HFFc6 (cell line): ENCODE measurements at places on chromosomes 1 and 21. TPM values are rescaled to one million over a fixed set of nuclear protein-coding genes. Genes with fewer than 3 reads are reported as not detected.

GJA9 gene
- not detected in 3 replicates for total RNA-seq

OR2L5 gene
- not detected in 3 replicates for total RNA-seq

DNA sequence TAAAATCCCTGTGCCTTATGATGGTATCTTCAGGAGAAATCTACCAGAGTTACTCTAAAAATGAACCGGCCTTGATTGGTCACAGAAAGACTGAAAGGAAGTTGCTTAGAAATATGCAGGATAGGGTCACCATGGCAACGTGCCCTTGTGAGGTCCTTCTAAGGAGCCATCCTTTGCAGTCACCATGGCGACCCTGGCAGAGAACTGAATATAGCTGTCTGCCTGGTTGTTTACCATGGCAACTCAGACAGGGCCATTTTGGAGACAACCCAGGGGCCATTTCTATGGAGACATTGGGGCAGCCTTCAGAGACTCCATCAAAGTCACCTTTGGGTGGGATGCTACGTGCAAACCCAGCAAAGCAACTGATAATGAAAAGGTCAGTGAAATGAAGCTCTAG is 43.0 kb downstream of the SNX7 start:
- no peaks in the 10 kb centered on the region for H3K27me3 ChIP-seq
- H3K4me1 ChIP-seq = peaks cover 48% of the 10 kb centered on the region
- no peak overlapping the region for H3K4me3 ChIP-seq
- peaks cover 5% of the 10 kb centered on the region; the same call in 1 of the 2 replicates for H3K36me3 ChIP-seq
- H3K27ac ChIP-seq = no peak overlapping the region

- H3K36me3 ChIP-seq = peaks cover 9% of the 10 kb centered on the region; the same call in 1 of the 2 replicates
- DNase-seq = no peak
- no peak overlapping the region for H3K4me3 ChIP-seq
- no peaks in the 10 kb centered on the region for H3K4me1 ChIP-seq
- peaks cover 6% of the 10 kb centered on the region; the same call in 1 of the 2 replicates for H3K27me3 ChIP-seq
Measured at GRCh38 chr1:113153116-113153803, 80.3 kb downstream of the LRIG2 start.

DNA sequence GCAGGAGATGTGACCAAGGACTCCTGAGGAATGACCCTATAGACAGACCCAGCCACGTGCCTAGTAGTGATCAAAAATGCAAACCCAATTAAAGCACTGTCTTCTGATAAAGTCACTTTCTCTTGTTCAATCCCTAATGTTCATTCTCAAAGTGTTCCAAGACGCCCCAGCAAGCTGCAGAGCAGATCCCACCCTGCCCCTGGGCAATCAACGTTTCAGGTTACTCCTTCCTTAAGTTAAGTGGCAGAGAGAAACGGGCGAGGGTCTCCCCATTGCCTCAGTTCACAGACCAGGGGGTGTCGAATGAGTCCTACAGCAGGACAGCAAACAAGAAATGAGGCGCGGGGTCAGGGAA is 699 bp upstream of the RGS2 start:
- peak overlapping the region; percentile 99 for H3K4me3 ChIP-seq
- H3K27ac ChIP-seq = peak overlapping the region; percentile 88
- DNase-seq = no peak
- H3K27me3 ChIP-seq = peaks cover 6% of the 10 kb centered on the region

- peaks cover 14% of the 10 kb centered on the region for H3K4me1 ChIP-seq
- H3K4me3 ChIP-seq = no peak overlapping the region
- DNase-seq = no peak
- peaks cover 35% of the 10 kb centered on the region for H3K36me3 ChIP-seq
Measured at GRCh38 chr1:11062965-11063401, 3.2 kb upstream of the SRM start.

DNA sequence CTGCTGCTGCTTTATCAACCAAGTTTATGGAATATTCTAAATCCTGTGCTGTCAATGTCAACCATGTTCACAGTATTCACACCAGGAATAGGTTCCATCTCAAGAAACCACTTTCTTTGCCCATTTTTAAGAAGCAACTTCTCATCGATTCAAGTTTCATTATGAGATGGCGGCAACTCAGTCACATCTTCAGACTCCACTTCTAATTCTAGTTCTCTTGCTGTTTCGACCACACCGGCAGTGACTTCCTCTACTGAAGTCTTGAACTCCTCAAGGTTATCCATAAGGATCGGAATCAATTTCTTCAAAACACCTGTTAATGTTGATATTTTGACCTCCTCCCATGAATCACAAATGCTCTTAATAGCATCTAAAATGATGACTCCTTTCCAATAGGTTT is 39.7 kb upstream of the IFNLR1 start:
- H3K27ac ChIP-seq = no peak overlapping the region
- H3K36me3 ChIP-seq = no peaks in the 10 kb centered on the region
- H3K27me3 ChIP-seq = peaks cover 47% of the 10 kb centered on the region
- no peaks in the 10 kb centered on the region for H3K4me1 ChIP-seq
- no peak for DNase-seq

DNA sequence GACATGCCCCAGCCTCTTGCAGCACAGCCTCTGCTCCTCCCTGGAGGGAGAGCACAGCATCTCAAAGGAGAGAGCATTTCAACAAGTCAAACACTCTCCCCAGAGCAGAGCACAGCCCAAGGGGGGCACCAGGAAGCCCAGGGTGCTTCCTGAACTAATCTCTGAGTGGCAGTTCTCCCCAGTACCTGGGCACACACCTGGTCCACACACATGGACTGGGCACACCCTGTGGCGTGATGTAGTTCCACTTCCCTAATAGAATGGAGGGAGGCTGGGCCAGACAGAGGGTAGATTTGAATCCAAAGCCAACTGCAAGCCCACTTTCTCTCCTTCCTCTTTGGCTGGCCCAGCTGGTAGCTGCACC is 55.5 kb downstream of the CD46 start:
- H3K27ac ChIP-seq = peak overlapping the region; percentile 99
- DNase-seq = no peak
- H3K36me3 ChIP-seq = peaks cover 58% of the 10 kb centered on the region
- H3K4me1 ChIP-seq = peaks cover 58% of the 10 kb centered on the region
- no peak overlapping the region for H3K4me3 ChIP-seq

DNA sequence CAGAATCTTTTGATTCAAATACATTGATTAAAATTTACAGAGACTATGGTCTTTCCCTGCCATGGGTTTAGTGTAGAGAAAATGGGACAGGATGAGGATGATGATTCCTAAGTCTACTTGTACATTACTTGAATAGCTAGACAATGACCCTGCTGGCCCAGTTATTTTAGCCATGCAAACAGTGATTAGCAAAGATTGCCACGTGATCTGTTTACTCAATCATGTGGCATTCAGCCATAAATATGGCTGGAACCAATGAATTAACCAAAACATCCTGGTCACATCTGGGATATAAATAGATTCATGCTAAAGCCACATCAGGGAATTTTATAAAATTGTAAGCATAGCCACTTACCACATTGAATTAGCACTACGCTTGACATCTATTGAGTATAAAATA is 167.3 kb downstream of the PBX1 start:
- peak; percentile 95 for DNase-seq
- peaks cover 2% of the 10 kb centered on the region; the same call in 1 of the 2 replicates for H3K27me3 ChIP-seq
- H3K4me3 ChIP-seq = peak overlapping the region; percentile 67
- peak overlapping the region; percentile 72 for H3K27ac ChIP-seq

DNA sequence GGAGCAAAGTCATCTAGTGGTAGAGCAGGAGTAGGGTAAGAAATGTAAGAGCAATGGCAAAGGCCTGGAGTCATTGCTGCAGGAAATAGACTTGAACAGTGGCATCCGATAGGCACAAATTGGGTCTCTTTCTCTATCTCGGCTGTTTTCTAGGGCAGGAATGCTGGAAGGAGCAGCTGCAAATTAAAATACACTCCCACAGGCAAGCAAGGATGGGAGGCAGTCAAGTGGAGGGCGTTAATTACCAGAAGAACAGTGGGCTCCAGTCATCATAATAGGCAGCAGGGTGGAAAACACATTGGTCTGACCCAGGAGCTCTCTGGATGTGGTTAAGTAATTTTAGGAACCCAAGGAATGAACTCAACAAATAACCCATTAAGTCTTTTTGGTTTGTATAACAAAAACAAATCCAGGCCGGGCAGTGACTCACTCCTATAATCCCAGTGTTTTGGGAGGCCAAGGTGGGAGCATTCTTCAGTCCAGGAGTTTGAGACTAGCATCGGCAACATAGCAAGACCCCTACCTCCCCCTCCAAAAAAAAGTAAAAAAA is 7.8 kb upstream of the TDRD5 start:
- no peak overlapping the region for H3K27ac ChIP-seq
- no peak overlapping the region for H3K4me3 ChIP-seq
- H3K4me1 ChIP-seq = no peaks in the 10 kb centered on the region
- no peaks in the 10 kb centered on the region for H3K36me3 ChIP-seq

GRCh38 chr1:92194511-92194910 is 23.2 kb upstream of the C1orf146 start:
- no peak overlapping the region for H3K4me3 ChIP-seq
- peaks cover 5% of the 10 kb centered on the region for H3K27me3 ChIP-seq
- H3K4me1 ChIP-seq = no peaks in the 10 kb centered on the region
- DNase-seq = no peak
- no peaks in the 10 kb centered on the region for H3K36me3 ChIP-seq
- H3K27ac ChIP-seq = no peak overlapping the region

DNA sequence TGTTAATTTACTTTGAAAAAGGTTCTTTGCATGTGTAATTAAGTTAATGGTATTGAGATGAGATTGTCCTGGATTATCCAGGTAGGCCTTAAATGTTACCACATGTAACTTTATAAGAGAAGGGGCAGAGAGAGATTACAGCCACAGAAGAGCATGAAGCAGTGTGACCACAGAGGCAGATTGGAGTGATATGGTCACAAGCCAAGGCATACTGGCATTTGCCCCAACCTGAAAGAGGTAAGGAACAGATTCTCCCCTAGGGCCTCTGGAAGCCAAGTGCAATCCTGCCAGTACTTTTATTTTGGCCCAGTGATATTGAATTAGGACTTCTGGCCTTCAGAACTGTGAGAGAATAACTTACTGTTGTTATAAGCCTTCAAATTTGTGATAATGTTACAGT is 23.0 kb downstream of the RNF2 start:
- H3K4me3 ChIP-seq = no peak overlapping the region
- DNase-seq = no peak
- no peak overlapping the region for H3K27ac ChIP-seq
- peaks cover under 1% of the 10 kb centered on the region; the same call in 1 of the 2 replicates for H3K4me1 ChIP-seq

- peak overlapping the region; percentile 60 for H3K4me3 ChIP-seq
- no peaks in the 10 kb centered on the region for H3K36me3 ChIP-seq
- H3K27me3 ChIP-seq = no peaks in the 10 kb centered on the region
- H3K4me1 ChIP-seq = peaks cover 31% of the 10 kb centered on the region
- H3K27ac ChIP-seq = peak overlapping the region; percentile 96
- DNase-seq = no peak
Measured at GRCh38 chr1:6723621-6724428, 22.2 kb upstream of the DNAJC11 start.

DNA sequence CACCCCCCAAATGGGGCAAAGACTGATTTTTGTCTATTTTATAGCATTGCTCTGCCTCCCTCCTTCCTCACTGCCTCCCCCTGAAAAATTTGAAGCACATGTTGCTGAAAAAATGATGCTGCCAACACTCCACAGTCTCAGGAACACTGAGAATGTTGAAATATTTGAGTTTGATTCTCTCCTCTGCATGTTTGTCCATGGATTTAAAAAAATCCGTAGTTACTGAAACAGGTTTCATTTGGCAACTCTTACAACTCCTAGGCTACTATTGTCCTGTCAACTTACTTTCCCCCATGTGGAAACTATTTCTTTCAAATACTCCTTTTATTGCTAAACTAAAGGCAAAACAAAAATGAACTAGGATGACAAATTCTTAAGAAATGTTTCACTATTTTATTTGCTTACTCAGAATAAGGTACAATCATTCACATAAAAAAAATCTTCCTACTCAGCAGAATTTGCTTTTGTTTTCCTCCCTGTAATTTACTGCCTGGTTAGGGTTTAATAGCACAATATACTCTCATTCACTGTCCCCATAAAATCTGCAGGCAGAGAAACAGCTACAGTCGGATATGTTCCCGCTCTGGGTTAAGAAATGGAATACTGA is 50.2 kb downstream of the C21orf91 start:
- no peak for DNase-seq
- H3K27me3 ChIP-seq = peaks cover 9% of the 10 kb centered on the region
- H3K36me3 ChIP-seq = no peaks in the 10 kb centered on the region
- no peak overlapping the region for H3K4me3 ChIP-seq
- no peak overlapping the region for H3K27ac ChIP-seq

DNA sequence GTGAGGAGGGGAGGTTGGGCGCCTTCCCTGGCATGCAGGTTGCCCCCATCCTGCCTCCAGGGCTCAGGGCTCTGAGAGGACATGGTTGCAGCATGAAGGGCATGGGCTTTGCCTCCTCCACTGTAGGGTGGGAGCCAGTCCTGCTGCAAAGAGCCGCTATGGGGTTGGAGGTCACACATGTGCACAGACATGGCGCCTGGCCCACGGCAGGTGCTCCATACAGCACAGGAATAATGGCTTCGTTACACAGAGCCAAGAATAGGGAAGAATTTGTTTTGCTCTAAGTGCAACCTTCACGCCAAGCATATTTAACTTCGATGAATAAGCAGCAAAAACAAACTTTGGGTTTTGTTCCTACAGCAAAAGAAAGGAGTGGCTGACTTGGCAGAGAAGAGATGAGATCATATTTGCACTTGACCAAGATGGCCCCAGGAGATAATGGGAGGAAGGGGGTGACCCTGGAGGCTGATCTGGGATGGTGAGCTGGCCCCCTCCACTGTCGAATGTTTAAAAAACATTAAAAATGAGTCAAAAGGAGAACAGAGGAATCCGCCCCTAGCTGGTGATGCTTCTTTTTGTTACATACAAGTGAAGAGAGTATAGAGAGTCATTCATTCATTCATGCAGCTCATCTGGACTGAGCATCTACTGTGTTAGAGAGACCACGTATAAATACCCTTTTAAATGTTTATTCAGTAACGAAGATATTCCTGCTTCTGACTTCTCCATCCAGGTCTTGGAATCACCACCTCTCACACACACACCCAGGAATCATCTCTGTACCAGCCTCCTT is 12.4 kb upstream of the C2CD2 start:
- H3K36me3 ChIP-seq = no peaks in the 10 kb centered on the region
- H3K27me3 ChIP-seq = peaks cover 30% of the 10 kb centered on the region
- H3K4me3 ChIP-seq = no peak overlapping the region
- peak; percentile 67 for DNase-seq

DNA sequence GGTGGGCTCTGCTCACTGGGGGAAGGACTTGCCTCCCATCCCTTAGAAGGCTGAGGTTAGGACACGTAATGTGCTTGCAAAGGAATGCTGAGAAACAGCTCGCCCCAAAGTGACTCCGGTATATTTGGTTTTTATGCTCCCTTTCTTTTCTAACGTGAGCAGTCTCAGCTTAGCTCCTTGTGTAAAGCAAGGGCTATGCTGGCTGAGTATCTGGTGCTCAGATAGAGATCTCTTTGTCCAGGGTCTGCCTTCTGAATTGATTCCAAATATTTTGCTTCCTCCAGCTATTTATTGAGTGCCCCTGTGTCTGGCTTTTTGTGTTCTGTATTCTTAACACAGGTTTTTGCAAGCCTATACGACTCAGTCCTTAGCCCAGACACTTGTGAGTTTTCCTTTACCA is 94.5 kb upstream of the ARTN start:
- H3K4me1 ChIP-seq = peaks cover 37% of the 10 kb centered on the region
- DNase-seq = no peak
- H3K36me3 ChIP-seq = peaks cover 51% of the 10 kb centered on the region
- no peak overlapping the region for H3K27ac ChIP-seq
